ENCODE measurements at places on chromosomes 5 and 9.

GRCh38 chr5:91182763-91183162 lies 200.4 kb downstream of the ARRDC3 start:
- DNase-seq: peak; percentile 23

DNA sequence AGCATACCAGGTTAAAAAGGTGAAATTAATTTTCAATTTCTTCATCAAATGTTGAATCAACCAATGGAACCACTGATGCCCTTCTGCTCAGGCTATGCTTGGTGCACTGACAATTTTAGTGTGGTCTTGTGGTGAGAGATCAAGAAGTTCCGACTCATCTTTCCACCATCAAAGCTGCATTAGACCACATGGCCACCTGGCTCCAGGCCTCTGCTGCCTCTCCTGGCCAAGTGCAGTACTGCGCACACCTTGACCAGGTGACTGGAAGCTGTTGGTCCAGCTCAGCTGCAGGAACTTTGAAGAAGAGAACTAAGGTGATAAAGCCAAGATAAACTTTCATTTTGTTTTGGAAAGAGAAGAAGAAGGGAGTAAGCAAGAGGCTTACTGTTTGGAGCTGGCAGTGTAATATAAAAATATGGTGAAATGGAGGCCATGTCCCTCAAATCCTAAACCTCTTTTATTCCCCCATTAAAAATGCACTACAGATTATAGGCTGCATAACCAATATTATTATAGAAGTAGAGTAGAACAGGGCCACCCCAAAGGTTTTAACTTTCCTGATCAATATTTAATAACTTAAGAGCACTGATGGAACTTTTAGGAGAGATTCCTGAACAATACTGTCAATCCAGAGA lies 315.5 kb upstream of the C9orf72 start:
- no peak for DNase-seq

DNA sequence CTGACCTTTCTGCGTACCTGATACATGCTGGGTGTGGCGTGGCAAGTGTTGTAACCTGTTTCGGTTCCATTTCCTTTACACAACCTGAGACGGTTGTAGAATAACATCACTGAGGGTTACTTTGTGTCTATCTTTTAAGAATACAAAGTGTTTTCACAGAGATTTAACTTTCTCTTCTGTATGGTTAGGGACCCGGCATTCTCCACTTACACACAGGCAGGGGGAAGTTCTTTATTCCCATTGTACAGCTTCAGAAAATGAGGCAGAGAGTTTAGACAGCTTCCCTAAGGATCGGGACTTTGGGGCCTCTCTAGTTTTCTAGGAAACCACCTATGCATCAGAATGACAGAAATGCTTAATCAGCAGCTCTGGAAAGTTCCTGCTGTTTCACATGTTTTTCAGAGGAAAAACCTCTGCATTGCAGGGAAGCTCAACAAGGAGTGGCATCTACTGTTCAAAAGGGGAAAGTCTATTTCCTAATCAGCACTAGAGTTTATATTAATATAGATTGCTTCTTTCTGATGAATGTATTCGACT lies 41.3 kb downstream of the CAST start:
- DNase-seq: no peak

GRCh38 chr9:20848490-20848889 lies 164.4 kb downstream of the FOCAD start:
- DNase-seq: peak; percentile 64

DNA sequence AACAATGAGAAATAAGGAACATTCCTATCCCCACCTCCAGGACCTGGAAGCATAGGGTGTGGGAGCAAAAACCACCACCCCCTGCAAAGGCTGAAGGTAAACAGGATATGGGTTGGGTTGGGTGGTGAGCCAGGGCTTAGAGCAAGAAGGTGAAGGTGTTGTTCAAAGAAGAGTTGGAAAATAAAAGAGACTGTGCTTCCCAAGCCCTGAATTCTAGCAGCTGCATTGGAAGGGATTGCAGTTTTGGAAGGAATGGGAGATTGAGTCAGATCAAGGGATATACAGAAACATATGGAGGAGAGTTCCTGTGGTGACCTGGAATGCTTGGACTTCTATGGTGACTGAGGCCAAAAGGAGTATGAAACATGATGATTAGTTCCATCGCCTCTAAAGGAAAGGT lies 24.7 kb upstream of the MTAP start:
- DNase-seq: peak; percentile 97

DNA sequence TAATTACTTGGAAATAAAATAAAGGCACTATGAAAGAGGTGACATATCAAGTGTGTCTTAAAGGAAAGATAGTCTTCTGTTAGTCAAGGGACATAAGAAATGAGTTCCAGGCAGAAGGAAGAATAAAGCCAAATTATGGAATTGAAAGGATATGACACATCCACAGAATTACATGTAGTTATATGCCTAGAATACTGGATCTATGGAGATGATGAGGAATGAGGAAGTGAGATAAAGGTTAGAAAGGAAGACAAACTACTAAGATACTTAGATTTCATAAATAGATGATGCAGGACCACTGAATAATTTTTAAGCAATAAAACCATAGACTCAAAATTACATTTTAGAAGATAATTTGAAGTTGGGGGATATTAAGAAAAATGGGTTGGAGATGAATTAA lies 609.8 kb downstream of the PTPRD start:
- no peak for DNase-seq

DNA sequence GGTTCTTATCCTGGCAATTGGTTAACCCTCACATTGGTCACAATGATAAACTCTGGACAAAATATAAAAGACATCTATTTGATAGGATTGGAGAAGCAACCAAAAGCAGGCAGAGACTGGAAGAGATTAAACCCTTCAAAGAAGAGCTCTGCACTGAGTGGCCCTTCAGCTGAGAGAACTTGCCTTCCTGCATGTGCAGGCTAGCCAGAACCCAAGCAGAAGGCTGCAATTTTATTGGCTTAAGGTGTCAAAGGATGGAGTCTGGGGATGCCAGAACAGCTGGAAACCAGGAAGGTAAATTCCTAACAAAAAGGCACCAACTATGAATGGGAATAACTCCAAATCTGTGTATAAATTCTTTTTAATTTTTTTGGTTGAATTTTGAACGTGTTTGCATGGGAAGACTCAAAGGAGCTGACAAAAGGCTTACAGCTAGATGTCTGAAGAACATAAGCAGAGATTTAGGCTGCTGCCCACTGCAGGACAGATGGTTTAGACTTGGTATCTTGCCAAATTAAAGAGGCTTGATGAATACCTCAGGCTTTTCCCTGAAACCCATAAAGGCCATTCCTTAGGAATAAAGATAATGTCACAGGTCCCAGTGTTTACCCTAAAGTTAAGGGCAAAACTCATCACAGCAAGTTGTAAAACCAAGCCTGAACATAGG lies 66.3 kb downstream of the NR2F1 start:
- no peak for DNase-seq

GRCh38 chr5:151556806-151557205 lies 34.3 kb downstream of the FAT2 start:
- no peak for DNase-seq

GRCh38 chr5:32172923-32173266 lies 1.2 kb downstream of the GOLPH3 start:
- no peak for DNase-seq

- peak; percentile 82 for DNase-seq
Measured at GRCh38 chr5:132677191-132677590, 3.4 kb downstream of the IL4 start.

- peak; percentile 13 for DNase-seq
Measured at GRCh38 chr5:60387051-60387440, 312.9 kb downstream of the DEPDC1B start.

DNA sequence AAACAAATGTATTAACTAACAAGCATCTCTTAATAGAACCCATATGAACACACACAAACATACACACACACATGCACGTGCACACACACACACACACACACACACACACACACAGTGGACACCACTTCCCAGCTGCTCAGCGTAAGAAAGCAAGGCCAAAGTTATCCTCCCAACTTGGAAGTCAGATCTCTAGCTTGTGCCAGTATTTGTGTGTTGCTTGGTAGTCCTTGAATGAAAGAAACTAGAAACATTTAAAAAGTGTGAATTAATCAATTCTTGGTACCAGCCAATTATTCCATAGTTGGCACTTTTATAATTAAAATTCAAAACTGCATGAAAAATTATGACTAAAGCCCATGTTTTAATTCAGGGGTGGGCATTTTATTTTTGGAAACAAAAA lies 178.1 kb downstream of the TMEM161B start:
- no peak for DNase-seq

DNA sequence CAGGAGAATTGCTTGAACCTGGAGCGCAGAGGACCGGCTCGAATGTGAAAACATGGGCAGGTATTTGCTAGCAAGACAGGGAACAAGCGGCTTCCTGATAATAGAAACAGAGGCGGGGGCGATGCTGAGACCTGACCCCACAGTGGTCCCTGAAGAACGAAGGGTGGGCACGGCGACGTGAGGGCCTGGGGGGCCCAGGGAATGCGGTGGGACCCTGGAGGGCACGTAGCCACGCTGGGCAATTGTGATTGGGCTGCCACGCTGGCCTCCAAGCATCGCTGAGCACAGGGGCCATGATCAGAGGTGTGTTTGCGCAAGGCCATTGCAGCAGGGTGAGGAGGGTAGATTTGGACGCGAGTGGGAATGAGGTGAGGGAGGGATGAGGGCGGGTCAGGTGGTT lies 30.7 kb downstream of the MED10 start:
- DNase-seq: no peak

Measured in fibroblast of lung (primary cell).